ENCODE measurements at places on chromosomes 1 and 21. TPM values are rescaled to one million over a fixed set of nuclear protein-coding genes. Genes with fewer than 3 reads are reported as not detected.

- no peak for DNase-seq
These were observed 35.4 kb upstream of the LRRC8B start for GRCh38 chr1:89489047-89489729.

DNA sequence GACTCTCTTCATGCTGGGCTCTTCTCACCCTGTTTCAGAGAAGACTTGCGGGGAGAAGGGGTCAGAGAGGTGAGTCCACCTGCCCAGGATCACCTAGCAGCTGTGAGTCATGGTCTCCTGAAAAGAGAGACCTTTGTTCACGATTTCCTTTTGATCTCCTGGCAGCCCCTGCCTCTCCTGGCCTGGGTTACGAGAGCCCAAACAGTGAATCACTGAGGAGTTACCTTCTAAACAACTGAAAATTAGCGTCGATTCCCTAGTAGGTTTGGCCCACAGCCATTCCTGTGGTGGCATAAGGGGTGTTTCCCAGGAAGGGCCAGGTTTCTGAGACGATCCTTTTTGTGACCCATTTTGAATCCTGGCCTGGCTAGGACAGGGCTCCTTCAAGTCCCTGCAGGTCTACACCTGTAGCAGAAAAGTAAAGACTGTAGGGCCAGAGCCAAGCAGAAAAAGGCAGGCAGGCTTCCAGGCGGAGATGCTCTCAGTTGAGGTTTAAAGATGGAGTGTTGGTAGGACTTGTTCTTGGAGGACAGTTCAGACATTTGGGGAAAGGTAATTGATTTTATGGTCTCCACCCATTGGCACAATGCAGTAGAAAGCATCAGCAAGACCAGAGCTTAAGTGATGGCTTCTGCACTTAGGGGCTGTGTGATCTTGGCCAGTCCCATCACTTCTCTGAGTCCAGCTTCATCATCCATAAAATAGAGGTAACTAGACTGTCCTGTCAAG lies 2.1 kb upstream of the PLA2G2E start:
- DNase-seq, result no peak

DNA sequence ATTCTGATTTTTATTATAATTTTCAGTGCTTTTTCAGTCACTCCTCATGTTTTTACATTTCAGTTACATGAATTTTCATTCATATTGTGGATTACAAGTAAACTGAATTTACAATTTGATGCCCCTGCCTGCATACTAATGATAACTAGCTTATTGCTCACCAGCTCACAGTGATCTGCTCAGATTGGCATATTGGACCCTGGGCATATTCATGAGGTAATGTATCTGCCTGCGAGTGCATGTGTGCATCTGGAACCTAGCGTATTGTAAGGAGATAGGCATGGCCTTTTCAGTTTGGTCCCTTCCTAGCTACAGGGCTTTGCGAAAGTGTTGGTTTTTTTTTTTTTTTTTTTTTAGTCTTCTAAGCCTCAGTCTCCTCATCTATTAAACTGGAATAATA lies 213.7 kb downstream of the SDCCAG8 start:
- DNase-seq, result no peak

- DNase-seq, result no peak
These were observed 6.2 kb downstream of the HPCAL4 start for GRCh38 chr1:39685071-39685470.

- DNase-seq, result no peak
These were observed 44.0 kb downstream of the URB1 start for GRCh38 chr21:32348604-32349332.

DNA sequence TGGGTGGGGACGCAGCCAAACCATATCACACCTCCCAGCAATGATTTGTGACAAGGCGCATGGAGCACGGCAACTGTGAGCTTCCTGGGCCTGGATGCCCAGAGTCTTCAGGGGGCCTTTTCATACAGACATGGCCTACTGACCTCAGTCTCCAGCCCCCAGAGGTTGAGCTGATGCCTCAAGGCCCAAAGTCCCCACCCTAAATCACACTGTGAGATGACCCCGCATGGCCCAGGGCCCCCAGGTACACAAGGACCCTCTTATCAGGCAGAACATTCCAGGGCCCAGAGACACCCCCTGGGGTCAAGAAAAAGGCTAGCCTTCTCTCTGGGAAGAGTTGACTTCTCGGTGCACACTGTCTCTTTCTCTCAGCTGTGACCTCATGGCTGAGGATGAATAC lies 179.7 kb upstream of the C1orf174 start:
- DNase-seq, result no peak

- DNase-seq, result no peak
These were observed 5.0 kb upstream of the EDEM3 start for GRCh38 chr1:184759651-184760050.

- DNase-seq, result no peak
These were observed 129.5 kb downstream of the TENT5C start for GRCh38 chr1:117735045-117735992.

- DNase-seq, result no peak
These were observed 105.8 kb downstream of the GLIS1 start for GRCh38 chr1:53633073-53633704.

DNA sequence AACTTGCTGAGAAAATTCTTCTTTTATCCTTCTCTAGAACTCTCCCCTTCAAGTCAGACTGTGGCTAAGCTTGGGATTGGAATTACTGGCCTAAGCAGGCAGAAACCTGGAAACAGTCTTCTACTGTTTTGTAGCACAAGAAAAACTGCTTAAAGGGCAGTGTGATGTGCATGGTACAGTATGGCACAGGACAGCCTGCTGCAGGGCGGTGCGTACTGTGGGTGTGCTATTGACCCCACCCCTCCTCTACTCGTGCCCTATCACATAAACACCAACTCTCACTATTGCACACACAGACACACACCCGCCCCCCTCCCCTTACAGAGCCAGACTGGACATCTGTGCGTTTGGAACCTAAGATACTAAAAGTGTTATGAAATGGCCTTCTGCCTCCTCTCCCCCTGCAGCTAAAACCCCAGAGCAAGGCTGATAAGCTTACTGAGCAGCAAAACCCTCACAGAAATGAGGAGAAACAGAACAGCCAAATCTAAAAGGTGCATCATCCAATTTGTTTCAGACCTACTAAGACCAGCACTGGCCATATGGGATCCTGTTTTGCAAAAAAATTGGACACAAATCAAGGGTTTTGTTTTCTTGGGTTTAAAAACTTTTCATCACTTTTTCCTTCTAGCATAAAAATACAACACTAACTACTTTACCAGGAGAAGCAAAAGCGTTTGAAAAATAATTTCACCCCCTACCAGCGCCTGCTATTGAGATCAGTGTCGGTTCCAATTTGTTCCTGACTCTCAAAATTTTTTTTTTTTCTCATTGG lies 355.8 kb upstream of the LYPLAL1 start:
- no peak for DNase-seq

- DNase-seq, result no peak
These were observed 358.0 kb downstream of the BRINP3 start for GRCh38 chr1:190119683-190120082.

DNA sequence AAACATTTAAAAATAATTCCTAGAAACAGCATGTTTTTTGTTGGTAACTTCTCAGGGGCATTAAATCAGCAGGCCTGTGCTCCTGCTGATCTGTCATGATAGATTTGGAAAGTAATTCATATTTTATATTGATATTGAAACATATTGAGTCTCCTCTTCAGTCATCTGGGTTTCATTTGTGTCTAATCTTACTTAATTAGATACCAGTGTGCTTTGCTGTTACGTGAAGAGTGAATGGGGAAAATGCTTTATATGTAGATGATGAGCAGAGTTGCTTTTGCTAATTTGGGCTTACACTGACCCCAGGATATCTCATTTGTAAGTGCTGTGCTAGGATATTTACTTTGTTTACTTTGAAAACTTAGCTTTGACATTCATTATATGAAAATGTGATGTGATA lies 45.9 kb downstream of the CHRM3 start:
- DNase-seq, result no peak

DNA sequence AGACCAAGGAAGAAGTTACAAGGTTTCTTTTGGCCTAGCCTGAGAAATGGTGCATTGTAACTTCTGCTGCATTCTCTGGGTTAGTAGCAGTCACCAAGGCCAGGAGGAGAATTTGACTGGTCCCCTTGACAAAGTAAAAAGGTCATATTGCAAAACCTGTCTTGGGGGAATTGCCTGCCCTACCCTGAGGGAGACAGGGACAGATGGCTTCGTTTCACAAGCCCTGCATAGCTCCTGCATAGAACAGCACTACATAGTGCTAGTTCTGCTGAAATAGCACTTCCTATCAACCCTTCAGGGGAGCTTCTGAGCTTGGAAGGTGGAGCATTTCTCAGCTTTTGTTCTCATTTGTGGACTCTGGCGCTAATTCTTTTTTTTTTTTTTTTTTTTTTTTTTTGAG lies 20.4 kb upstream of the AK2 start:
- no peak for DNase-seq

DNA sequence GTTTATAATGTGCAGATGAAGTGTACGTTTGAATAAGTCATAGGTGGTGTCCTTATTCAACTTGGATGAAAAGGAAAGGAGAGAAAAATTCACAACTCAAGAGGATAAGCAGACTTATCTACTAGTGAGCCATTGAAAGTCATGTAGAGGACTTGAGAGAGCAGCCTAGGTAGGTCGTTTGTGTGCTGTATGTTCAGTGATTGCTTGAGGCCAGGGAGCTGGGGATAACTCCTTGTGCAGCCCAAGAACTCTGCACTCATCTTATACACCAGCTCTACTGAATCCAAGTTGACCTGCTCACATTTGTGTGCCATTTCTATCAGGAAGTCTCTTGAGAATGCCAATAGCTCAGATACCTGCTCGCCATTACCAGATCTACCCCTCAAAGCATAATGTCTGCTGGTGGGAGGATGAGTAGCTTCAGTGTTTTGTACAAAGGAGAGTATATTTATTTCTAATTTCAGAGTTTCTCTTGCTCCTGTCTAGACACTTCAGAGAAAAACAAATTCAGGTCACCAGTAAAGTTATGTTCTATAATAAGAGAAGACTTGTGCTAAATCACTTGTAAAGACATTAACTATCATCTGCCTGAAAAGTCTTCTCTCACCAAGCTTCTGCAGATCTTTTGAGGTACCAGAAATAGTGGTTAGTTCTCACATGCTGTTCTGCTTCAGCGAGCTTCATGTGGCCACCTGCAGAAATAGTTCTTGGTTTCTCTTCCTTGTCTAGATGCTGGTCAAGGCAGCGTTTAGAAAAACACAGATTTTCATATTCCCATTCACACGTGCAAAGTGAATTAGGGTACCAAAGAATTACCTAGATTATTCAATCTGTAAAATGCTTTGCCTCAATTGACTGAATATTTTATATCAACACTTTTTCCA lies 10.8 kb downstream of the S1PR1 start:
- DNase-seq, result no peak

DNA sequence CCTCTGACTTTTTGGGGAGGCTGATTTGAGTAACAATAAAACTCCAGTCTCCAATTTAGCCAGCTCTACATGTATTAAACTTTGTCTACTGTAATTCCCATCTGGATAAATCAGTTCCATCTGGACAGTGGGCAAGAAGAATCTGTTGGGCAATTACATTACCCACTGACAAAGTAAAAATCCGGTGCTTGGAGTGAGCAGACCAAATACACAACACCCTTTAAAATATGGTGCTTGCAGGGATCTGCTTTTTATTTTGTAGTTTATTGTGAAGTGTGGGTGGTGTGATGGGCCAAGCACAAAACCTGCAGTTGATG lies 8.9 kb upstream of the CD55 start:
- DNase-seq, result no peak

DNA sequence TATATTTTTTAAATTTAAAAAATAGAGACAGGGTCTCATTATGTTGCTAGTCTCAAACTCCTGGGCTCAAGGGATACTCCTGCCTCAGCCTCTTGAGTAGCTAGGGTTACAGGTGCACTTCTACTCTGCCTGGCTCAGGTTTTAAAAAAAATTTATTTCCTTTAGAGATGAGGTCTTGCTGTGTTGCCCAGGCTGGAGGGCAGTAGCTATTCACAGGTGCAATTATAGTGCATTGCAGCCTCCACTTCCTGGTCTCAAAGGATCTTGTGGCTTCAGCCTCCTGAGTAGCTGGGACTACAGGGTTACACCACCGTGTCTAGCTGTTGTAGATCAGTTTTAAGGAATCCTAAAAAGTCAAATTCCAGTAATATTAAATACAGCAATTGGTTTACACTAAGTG lies 5.0 kb downstream of the RNF11 start:
- no peak for DNase-seq

- DNase-seq, result no peak
These were observed 3.5 kb downstream of the KLHL12 start for GRCh38 chr1:202923533-202923932.

DNA sequence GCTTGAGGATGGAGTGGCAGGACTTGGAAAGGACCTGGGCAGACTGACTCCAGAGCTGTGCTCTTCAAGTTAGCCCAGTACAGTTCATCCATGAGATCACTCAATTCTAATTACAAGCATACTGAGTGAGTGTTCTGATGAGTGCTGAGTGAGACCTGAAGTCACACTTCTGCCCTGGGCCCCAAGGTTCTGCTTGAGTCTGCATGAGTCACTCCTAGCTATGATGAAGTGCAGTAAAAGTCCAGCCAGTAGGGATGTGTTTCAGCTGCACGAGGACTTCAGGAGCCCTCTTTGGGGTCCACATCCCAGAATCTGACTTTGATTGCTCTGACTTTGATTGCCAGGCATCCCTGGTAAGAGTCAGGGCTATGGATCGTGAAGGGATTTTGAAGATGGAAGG lies 35.8 kb downstream of the PLEKHA6 start:
- no peak for DNase-seq

DNA sequence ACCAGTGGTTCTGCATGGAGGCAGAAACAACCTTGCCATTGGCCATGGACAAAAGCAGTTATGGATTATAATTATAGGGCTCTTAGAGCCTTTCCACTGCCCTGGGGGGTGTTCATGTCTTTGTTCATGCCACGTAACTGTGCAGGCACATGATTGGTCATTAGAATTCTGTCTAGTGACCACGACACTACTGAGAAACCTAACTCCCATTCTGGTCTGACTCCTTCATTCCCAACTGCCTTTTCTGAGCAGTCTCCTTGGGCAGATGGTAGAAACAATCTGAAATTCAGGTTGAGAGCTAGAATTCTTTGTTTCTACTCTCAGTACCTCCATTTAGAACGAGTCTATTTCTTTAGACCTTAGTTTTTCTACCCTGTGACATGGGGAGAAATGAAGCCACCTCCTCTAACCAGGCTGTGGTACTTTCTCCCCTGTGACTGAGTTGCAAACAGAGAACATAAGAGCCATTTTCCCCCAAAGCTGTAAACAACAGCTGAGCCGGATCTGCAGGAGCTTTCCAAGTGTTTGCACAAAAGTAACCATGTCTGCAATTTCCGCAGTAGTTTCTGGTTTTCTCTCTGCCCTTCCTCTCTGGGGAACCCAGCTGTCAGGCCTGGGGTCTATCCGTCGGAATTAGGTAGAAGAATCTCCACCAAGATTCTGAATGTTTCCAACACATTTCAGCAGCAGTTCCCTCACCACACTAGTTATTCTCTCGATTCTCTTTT lies 37.7 kb upstream of the IPO9 start:
- no peak for DNase-seq

- no peak for DNase-seq
These were observed 10.5 kb upstream of the PLCH2 start for GRCh38 chr1:2465371-2466269.

Gene CLCA1
- 0.07 TPM for polyA plus RNA-seq

Gene RBM11
- 0.10 TPM for polyA plus RNA-seq

Gene GOLPH3L
- 27.5 TPM for polyA plus RNA-seq

Gene CCDC185
- polyA plus RNA-seq, result not detected

Gene S100A6
- polyA plus RNA-seq, result 295 TPM

Gene SLC44A3
- polyA plus RNA-seq, result 0.14 TPM

Gene SEMA6C
- polyA plus RNA-seq, result 29.5 TPM

Gene PEA15
- polyA plus RNA-seq, result 83.4 TPM

Data from psoas muscle (tissue), 8 donors.